ENCODE measurements at places on chromosomes 5 and 9. TPM values are rescaled to one million over a fixed set of nuclear protein-coding genes. Genes with fewer than 3 reads are reported as not detected.
A peak's percentile ranks its signal among the peaks of the same experiment; 100 is the strongest.

AHRR gene
- 1.8 TPM for total RNA-seq

BAAT gene
- total RNA-seq, result 41.8 TPM

ARSK gene
- 15.1 TPM for total RNA-seq

PKN3 gene
- 4.5 TPM for total RNA-seq

VAV2 gene
- total RNA-seq, result 24.9 TPM

GABRB2 gene
- total RNA-seq, result 0.08 TPM

HSD17B3 gene
- 2.5 TPM for total RNA-seq

CMYA5 gene
- 3.5 TPM for total RNA-seq

C5orf52 gene
- not detected for total RNA-seq

CTXN3 gene
- not detected for total RNA-seq

- H3K36me3 ChIP-seq, result no peaks in the 10 kb centered on the region
- no peaks in the 10 kb centered on the region for H3K4me1 ChIP-seq
- H3K4me3 ChIP-seq, result no peak overlapping the region
- no peak for DNase-seq
Observed at GRCh38 chr5:133919148-133920136, 49.0 kb downstream of the C5orf15 start.

- peaks cover 7% of the 10 kb centered on the region for H3K4me1 ChIP-seq
- no peak overlapping the region for H3K27ac ChIP-seq
- H3K36me3 ChIP-seq, result no peaks in the 10 kb centered on the region
- no peak for DNase-seq
Observed at GRCh38 chr5:154302161-154302560, 111.6 kb downstream of the GALNT10 start.

- H3K27me3 ChIP-seq, result no peaks in the 10 kb centered on the region
- no peak overlapping the region for H3K4me3 ChIP-seq
- DNase-seq, result no peak
- no peak overlapping the region for H3K27ac ChIP-seq
- no peaks in the 10 kb centered on the region for H3K4me1 ChIP-seq
- no peaks in the 10 kb centered on the region for H3K36me3 ChIP-seq
Observed at GRCh38 chr5:127101533-127101932, 28.2 kb upstream of the C5orf63 start.

- H3K27me3 ChIP-seq, result no peaks in the 10 kb centered on the region
- H3K36me3 ChIP-seq, result no peaks in the 10 kb centered on the region
- H3K4me3 ChIP-seq, result no peak overlapping the region
- H3K4me1 ChIP-seq, result no peaks in the 10 kb centered on the region
- H3K27ac ChIP-seq, result no peak overlapping the region
- no peak for DNase-seq
Observed at GRCh38 chr9:72497447-72498046, 23.9 kb upstream of the TMC1 start.

DNA sequence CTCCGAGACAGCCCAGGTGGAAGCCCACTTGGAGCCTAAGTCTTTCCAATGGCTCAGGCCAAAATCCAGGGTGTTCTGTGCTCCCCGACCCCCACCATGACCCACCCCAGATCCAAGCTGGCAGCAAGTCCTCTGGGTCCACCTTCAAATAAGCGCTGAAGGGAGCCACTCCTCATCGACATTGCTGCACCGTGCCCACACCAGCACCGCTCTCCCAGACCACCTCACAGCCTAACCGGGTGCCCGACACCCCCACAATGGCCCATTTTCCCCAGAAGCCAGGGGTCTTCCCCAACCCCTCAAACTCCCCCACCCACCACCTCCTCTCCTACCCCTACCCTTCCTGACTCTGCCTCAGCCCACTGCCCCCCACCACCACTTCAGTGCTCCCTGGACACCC is 50.5 kb downstream of the SEMA4D start:
- no peaks in the 10 kb centered on the region for H3K27me3 ChIP-seq
- DNase-seq, result no peak
- H3K4me1 ChIP-seq, result peaks cover 3% of the 10 kb centered on the region
- no peaks in the 10 kb centered on the region for H3K36me3 ChIP-seq
- H3K4me3 ChIP-seq, result no peak overlapping the region
- no peak overlapping the region for H3K27ac ChIP-seq

GRCh38 chr5:92599217-92599810 is 981.7 kb downstream of the NR2F1-AS1 start:
- no peaks in the 10 kb centered on the region for H3K36me3 ChIP-seq
- DNase-seq, result no peak
- no peaks in the 10 kb centered on the region for H3K27me3 ChIP-seq
- no peaks in the 10 kb centered on the region for H3K4me1 ChIP-seq
- no peak overlapping the region for H3K27ac ChIP-seq

DNA sequence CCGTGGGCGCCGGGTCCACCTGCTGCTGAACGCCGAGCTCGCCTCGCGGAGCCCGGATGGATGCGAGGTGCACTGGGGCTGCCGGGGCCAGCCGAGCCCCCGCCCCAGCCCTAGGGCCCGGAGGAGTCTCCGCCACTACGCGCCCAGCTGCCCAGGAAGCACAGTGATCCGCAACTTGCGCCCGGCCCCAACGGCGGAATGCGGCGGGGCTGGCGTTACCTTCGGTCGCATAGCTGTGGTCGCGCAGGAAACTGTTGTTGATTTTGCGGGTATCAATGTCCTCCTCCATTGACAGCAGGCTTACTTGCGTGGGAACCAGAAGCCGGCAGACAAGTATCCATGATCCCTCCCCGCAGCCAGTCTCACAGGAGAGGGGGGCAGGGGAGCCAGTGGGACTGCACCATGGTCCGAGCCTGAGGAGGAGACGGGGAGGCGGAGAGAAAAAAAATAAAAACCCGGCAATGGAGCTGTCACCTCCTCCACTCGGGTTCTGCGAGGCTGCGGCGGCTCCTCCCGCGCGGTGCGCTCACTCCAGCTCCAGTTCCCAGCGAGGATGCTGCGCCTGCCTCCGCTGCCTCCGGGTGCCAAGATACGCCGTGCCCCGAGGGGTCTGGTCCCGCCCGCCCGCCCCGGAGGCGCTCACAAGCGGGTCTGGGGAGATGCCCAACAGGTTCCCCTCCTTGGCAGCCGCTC is 628 bp downstream of the PPP2R2B start:
- H3K4me1 ChIP-seq, result peaks cover 9% of the 10 kb centered on the region
- H3K36me3 ChIP-seq, result no peaks in the 10 kb centered on the region
- H3K27me3 ChIP-seq, result peaks cover 47% of the 10 kb centered on the region
- DNase-seq, result peak; percentile 33
- H3K27ac ChIP-seq, result no peak overlapping the region

- H3K4me1 ChIP-seq, result peaks cover 9% of the 10 kb centered on the region
- no peak for DNase-seq
- H3K36me3 ChIP-seq, result no peaks in the 10 kb centered on the region
Observed at GRCh38 chr5:14281746-14282181, 138.6 kb downstream of the TRIO start.

GRCh38 chr9:22395687-22396141 is 50.9 kb upstream of the DMRTA1 start:
- no peaks in the 10 kb centered on the region for H3K27me3 ChIP-seq
- DNase-seq, result no peak
- peaks cover 7% of the 10 kb centered on the region for H3K4me1 ChIP-seq
- no peak overlapping the region for H3K27ac ChIP-seq

DNA sequence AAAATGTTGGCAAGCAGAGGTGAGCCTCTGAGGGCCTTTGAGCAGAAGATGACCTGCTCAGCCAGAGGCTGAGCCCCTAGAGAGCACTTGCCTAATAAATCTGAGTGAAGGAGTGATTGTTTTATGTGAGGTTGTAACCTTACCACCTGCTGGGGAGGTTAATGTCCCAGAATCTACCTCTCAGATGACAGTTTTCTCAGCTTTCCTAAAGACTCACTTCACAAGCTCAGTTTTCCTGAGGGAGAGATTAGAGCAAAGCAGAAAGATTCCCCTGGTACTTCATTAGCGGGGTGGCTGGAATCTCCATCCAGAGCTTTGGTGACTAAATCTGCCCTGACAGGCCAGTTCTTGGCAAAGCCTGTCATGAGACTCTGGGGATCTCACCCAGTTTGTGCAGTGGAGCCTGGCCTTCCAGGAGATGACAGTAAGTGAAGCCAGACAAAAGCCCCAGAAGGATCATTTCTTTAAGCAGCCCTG is 48.8 kb upstream of the GALNT10 start:
- no peak for DNase-seq
- H3K36me3 ChIP-seq, result no peaks in the 10 kb centered on the region
- H3K4me1 ChIP-seq, result no peaks in the 10 kb centered on the region
- no peak overlapping the region for H3K4me3 ChIP-seq
- no peak overlapping the region for H3K27ac ChIP-seq

GRCh38 chr9:98568909-98569469 is 139.7 kb downstream of the GABBR2 start:
- H3K4me1 ChIP-seq, result no peaks in the 10 kb centered on the region
- no peak overlapping the region for H3K27ac ChIP-seq
- H3K27me3 ChIP-seq, result no peaks in the 10 kb centered on the region
- no peak overlapping the region for H3K4me3 ChIP-seq
- no peak for DNase-seq

DNA sequence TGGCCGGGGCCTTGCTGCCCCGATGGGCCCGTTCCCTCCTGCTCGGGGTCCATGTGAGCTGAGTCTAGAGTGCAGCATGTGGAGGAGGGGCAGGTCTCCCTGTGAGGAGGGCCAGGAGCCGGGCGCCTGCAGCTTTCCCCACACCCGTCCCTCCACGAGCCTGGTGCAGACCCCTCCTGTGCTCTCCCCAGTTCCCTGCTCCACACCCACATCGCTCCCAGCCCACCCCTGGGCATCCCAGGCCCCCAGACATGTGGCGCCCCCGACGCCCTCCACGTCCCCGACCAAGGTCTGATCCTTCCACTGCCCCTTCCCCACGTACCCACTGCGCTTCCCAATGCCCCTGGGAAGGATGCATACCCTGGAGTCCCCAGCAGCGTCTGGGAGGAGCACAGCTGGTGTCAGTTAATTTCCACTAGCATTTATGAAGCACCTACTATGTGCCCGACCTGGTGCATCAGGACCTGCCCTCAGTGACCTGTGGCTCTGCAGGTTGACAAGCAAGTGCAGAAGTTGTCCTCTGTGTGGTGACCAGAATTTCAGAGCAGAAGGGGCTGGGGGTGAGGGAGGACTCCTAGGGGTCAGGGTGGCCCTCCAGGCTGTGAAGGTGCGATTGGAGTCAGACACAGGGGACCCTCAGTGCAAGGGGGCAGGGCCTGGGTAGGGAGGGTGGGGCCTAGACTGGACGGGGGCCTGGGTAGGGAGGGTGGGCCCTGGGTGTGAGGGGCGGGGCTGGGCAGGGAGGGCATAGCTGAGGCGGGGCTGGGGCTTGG is 10.8 kb upstream of the SLC6A18 start:
- no peak overlapping the region for H3K4me3 ChIP-seq
- no peak for DNase-seq
- H3K27me3 ChIP-seq, result no peaks in the 10 kb centered on the region
- no peaks in the 10 kb centered on the region for H3K4me1 ChIP-seq
- no peak overlapping the region for H3K27ac ChIP-seq

GRCh38 chr9:92669527-92669889 is 423 bp downstream of the IPPK start:
- no peaks in the 10 kb centered on the region for H3K27me3 ChIP-seq
- H3K36me3 ChIP-seq, result no peaks in the 10 kb centered on the region
- peak; percentile 57 for DNase-seq
- H3K4me3 ChIP-seq, result peak overlapping the region; percentile 38
- H3K4me1 ChIP-seq, result peaks cover 12% of the 10 kb centered on the region

DNA sequence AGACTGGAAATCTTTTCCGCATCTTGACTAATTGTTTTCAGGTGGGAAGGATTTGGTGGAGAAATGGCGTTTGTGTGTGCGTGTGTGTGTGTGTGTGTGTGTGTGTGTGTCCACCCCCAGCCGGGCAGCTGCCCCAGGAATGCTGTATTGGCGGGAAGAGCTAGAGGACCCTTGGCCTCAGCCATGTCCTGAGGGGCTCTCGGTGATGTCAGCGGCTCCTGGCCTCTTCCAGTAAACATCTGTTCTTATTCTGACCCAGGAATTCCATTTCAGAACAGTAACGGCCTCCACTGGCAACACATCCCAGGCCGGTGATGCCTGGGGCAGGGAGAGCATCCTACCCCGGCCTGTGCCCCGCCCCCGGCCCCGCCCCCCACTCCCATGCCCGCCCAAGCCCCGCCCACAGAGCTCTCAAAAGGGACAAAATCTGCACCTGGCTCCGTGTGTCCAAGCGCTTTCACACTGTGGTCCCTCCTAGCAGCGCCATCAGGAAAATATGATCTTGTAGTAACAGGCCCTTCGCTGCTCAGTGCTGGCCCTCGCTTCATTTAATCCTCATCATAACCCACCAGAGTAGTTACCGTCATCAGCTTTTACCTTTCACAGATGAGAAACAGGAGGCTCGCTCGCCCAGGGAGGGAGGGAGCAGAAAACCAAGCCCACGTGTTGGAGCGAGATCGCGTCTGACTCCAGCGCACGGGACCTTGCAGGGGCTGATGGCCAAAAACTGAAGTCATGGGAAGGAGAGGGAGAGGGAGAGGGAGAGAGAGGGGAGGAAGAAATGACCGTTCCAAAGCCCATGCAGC is 18.9 kb downstream of the ADAMTS2 start:
- H3K27ac ChIP-seq, result no peak overlapping the region
- H3K36me3 ChIP-seq, result no peaks in the 10 kb centered on the region
- DNase-seq, result peak; percentile 41

DNA sequence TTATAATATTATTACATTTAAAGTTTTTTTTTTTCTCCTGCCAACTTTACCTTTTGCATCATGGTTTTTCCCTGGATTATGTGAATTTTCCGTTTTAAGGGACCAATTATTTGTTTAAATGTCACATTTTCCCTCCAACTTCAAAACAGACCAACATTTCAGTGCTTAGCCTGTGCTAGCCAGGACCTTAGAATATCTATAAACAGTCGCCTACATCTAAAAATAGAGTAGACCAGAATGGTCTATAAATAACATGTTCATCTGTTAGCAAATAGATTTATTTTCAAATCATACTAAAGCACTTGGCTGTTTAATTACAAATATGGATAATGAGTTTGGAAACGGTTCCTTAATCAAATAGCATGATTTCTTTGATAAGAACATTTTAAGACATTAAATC is 192.0 kb downstream of the FBN2 start:
- no peaks in the 10 kb centered on the region for H3K4me1 ChIP-seq
- no peak for DNase-seq
- no peaks in the 10 kb centered on the region for H3K36me3 ChIP-seq
- H3K27me3 ChIP-seq, result no peaks in the 10 kb centered on the region
- no peak overlapping the region for H3K27ac ChIP-seq

DNA sequence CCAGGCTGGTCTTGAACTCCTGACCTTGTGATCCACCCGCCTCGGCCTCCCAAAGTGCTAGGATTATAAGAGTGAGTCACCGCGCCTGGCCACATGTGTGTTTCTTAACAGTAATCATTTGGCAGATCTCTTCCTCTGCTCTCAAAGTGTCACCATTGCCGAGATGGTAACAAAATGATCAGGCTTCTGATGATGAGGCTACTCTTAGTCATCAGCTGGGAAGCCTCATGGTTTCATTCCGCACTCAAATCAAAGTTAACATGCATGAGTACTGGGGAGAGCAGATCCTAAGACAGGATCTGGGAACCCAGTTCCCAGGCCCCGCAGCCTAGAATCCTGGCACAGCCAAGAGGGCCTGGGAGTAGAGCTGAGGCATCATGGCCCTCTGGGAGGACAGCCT is 27.4 kb downstream of the BARHL1 start:
- DNase-seq, result no peak
- H3K27ac ChIP-seq, result no peak overlapping the region
- no peaks in the 10 kb centered on the region for H3K27me3 ChIP-seq
- no peaks in the 10 kb centered on the region for H3K4me1 ChIP-seq
- no peak overlapping the region for H3K4me3 ChIP-seq
- no peaks in the 10 kb centered on the region for H3K36me3 ChIP-seq

All from hepatocyte (in vitro differentiated cells).